ENCODE measurements at places on chromosomes 6 and 20. TPM values are rescaled to one million over a fixed set of nuclear protein-coding genes. Genes with fewer than 3 reads are reported as not detected.

C6orf58 gene
- total RNA-seq = not detected

DNA sequence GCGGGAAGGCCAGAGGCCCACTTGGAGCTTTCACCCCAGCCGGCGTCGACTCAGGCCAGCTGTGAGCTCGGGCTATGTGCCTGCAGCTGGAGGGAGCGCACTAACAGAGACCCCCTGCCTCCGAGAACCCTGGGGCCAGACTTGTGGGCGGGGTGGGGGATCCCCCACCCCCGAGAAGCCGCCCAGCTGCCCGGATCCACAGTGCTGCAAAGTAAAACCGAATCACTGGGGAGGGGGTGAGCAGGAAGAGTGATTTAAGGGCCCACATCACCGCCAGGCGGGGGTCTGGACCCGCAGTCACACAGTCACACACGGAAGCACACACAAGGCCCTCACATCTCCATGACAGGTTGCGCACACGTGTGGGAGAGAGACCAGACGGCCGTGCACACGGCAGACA, 48.7 kb downstream of the KCNQ2 start:
- DNase-seq = no peak

- no peak for DNase-seq
Measured at GRCh38 chr6:33177552-33178446, 14.5 kb downstream of the COL11A2 start.

GRCh38 chr6:31882344-31882743, 3.5 kb upstream of the SLC44A4 start:
- DNase-seq = peak; percentile 47

DNA sequence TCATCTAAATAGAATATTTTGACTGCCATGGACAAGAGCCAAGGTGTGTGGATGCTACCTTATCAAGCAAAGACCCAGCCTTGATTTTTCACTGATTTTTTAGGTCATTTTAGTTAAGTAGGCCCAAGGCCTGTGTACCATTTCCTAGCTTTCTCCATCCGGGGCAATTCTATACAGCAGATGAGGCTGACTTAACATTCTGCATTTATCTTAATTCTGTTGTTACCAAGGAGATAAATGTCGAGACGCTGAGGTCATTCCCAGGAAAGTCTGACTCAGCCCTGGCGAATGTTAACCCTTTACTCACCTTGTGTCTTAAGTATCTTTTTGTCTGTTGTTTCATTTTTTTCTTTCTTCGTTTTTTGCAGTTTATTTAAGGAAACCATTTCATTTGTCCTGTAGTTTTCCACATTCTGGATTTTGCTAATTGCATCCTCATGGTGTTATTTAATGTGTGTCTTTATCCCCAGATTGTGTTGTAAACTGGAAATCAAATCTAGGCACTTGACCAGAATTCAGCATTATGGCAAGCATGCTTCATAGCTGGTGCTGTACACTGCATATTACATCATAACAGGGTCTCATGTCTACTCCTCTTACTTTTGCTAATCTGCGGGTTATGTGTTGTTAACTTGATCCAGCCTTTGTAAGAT, 277.0 kb downstream of the CDKAL1 start:
- DNase-seq = peak; percentile 97
